ENCODE measurements at places on chromosomes 5 and 9.
A peak's percentile ranks its signal among the peaks of the same experiment; 100 is the strongest.

DNA sequence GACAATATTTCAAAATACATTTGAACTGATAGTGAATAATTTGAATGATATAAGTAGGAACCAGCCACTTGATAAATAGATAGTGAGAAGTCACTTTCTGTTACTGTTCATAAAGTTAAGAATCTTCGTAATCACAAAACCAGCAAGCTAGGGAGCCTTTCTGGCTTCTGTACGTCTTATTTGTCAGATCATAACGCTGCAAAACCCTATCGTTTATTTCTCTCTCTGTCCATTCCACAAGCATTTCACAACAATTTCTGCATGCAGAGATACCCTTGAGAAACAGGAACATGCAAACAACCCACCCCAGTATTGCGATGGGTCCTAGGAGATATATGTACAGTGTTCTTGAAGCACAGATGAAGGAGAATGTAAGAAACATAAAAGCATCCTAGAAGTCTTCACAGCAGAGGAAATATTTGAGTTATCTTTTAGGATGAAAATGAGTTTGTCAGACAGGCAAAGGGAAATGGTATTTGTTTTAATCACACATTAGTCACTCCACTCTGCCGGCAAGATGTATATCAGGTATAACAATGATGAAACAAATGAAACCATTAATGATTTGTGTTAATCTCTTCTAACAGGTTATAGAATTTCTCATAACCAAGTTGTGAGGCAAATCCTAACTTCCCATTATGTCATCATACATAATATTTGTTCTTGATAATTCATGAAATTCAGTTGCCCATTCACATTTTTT is 668.7 kb upstream of the FTMT start:
- no peak for DNase-seq

DNA sequence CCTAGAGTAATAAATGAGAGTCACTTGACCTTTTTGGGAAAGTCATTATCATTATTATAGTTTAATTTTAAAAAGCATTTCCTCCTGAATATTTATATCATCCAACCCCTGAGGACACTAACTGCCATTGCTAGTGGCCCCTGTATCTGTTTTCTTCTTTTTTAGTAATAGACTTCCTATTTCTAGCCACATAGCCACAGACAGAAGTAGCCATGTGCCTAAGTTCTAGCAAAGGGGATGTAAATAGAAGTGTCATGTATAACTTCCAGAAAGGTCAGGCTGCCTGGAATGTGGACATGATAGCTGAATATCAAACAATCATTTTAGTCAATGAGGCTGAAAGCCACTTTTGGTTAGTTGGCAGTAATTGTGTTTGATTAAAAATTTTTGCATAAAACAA is 37.5 kb upstream of the IQGAP2 start:
- DNase-seq, result no peak

- DNase-seq, result no peak
These were observed 127.1 kb downstream of the PRDM6 start for GRCh38 chr5:123215929-123216702.

- no peak for DNase-seq
These were observed 13.6 kb downstream of the LHX3 start for GRCh38 chr9:136191099-136191959.

- no peak for DNase-seq
These were observed 93.8 kb downstream of the CSNK1G3 start for GRCh38 chr5:123605822-123606221.

GRCh38 chr5:55324815-55325418 is 17.1 kb downstream of the MTREX start:
- DNase-seq, result no peak

GRCh38 chr9:137456061-137456863 is 2.9 kb downstream of the NSMF start:
- DNase-seq, result peak; percentile 18

DNA sequence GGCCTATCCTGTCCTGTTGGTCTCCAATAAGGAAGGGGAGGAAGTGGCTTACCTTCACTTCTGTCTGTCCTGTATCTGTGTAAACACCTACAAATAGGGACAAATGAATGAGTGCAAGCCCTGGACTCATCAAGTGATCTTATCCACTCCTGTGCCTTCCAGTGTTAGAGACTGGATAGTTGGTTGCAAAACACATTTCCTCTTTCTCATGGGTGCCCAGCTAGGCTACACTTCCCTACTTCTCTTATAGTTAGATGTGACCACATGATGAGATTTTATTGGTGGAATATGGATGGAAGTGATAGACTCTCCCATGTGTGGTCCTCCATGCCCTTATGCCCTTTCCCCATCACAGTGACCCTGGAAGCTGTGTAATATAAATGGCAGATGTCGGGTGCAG is 16.9 kb upstream of the PFDN1 start:
- no peak for DNase-seq

- DNase-seq, result no peak
These were observed 574 bp downstream of the SLC35A4 start for GRCh38 chr5:140565024-140565779.

DNA sequence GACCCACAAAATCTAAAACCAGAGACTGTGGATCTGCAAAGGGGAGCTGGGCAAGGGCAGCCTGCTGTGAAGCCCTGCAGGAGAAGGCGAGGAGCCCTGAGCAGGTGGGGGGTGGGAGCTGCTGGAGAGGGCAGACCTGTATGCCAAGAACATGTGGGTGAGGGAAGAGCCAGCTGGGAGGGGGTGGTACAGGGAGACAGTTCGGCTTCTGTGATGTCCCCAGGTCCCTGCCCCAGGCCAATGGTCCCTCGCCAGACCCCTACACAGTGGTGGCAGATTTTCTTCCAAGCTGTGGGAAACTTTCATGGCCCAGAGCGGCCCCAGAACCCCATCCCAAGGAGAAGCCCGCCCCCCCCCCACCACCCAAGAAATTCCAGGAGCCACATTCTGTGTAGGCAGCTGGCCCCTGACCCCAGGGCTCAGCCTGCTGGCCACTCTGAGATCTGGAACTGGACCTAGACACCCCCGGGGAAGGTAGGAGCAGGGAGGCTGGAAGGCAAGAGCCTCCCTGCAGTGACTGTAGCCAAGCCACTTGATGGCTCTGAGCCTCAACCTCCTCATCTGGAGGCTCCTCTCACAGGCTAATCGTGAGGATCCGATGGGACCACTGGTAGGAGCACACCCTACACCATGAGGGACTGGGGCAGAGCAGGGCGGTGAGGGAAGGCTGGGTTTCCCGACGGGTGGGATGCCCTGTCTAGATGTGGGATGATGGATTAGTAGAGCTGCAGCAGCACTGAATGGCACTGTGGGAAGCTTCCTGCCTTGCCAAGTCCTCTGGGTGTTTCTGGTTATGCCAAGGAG is 22.6 kb upstream of the CSF1R start:
- DNase-seq, result no peak

DNA sequence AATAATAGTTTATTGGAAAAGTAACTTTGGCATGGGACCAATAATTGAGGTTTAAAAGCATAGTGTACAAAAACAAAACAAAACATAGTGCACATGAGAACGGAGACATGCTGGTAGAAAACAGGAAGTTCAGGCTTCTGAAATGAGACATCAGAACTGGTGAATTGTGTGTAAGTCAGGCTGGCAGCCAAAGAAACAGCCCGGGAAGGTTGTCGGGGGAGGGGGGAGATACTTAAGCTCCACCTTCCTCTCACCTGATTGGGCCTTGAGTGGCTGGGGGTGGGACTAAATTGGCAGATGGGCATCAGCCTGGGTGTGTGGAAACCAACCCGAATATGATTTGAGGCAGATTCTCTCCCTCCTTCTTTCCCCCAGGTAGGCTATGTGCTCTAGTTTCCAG is 256.3 kb downstream of the SMARCA2 start:
- DNase-seq, result no peak

GRCh38 chr5:139197710-139198669 is at the start of gene SIL1:
TSS of gene SIL1 (minus strand) at chr5:139198368. CDS start at chr5:139127843, 70,525 bp downstream.
- DNase-seq, result peak; percentile 97

DNA sequence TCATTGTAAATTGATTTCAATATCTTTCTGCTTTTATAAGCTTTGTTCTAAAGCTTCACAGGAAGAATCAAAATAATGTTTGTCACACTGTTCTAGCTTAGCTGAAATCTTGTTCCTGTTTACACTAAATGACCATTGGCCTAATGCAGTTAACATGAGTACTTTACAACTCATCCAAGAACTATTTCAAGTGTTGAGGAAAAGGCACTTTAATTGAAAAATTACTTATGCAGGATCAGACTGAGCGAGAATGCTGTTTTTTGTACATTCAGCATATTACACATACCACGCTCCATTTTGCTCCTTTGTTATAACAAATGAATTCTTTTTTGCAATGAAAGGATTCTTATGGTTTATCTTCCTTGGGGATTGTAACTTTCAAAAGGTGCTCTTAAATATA is 22.4 kb upstream of the SMIM15 start:
- DNase-seq, result no peak

DNA sequence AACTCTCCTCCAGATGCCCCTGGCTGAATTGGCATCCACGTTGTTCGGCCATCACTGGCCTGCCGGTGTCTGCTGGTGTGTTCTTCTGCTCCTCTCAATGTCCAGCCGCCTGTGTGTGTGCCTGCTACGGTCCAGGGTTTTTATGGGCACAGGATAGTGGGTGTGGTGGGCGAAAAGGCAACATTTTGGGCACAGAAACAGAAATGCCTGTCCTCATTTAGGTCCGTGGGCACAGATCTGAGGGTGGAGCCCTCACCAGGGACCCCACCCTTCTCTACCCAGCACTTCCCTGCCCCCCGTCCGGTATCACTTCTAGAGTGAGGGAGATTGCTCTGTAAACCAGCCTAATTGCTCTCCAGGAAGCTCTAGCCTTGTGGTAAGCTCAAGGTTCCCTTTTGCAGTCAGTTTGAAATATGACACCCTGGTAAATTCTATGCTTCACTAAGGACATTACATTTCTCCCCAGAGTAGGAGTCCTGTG is 410.1 kb downstream of the MAT2B start:
- no peak for DNase-seq

- no peak for DNase-seq
These were observed 53.0 kb upstream of the RUSC2 start for GRCh38 chr9:35436933-35437332.

GRCh38 chr5:82107267-82107666 is 135.4 kb downstream of the ATG10 start:
- no peak for DNase-seq

DNA sequence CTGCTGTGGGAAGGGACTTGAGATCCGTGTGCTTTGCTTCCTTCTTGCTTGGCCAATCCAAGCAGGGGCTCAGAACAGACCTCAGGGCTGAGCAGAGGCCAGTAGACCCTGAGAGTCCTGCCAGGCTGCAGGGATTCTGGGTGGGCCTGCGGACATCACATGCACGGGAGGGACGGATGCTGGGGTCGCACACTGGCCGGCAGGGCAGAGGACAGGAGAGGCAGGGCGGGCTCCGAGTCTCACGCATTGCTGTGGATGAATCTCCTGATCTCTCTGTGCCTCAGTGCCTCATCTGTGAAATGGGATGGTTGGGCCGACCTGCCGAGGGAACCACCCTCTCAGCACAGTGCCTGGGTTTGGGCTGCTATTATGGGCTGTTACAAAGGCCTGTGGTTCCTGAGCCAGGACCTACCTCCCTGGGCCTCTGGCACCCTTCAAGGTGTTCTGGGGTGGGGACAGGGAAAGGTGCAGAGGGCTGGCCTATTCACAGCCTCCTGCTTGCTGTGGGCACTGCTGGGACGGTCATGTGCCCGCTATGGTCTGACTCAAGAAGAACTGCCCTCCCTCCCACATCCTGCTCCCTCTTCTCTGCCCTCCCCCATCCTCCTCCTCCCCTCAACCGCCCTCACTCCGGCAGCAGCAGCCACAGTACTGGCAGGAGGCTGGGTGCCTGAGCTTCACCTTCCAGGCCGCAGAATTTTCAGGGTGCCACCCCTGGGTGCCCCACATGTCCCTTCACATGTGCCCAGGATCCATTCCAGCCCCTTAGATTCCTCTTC is 43.3 kb downstream of the NCS1 start:
- DNase-seq, result no peak

DNA sequence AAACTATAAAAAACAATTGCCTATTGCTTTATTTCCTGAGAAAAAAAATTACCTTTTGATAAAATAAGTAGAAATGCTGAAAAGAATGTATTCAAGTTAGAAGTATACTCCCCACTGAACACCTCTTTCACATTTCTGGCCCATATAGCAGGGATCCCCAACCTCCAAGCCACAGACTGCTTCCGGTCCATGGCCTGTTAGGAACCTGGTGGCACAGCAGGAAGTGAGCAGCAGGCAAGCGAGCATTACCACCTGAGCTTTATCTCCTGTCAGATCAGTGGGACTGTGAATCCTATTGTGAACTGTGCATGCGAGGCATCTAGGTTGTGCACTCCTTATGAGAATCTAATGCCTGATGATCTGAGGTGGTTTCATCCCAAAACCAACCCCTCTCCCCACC is 563.9 kb downstream of the RAB3C start:
- no peak for DNase-seq

- no peak for DNase-seq
These were observed 619 bp upstream of the APC start for GRCh38 chr5:112737070-112737462.

DNA sequence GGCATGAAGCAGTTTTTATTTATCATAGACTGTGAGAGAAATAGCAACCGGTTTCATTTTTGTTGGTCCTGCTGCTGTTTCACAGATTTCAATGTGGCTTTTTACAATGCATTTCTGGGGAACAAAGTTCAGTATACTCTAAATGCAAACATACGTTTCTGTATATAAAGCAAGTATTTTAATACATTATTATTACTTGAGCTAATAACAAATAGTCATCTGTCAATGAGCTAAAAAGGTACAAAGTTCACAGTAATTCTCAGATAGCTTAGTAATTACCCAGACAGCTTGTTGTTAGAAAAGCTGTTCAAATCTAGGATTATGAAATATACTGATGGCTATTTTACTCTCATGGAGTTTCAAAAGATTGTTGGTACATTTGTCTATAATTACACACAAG is 50.8 kb downstream of the PBX3 start:
- no peak for DNase-seq

- DNase-seq, result no peak
These were observed 13.2 kb upstream of the KIF12 start for GRCh38 chr9:114112325-114112724.

DNA sequence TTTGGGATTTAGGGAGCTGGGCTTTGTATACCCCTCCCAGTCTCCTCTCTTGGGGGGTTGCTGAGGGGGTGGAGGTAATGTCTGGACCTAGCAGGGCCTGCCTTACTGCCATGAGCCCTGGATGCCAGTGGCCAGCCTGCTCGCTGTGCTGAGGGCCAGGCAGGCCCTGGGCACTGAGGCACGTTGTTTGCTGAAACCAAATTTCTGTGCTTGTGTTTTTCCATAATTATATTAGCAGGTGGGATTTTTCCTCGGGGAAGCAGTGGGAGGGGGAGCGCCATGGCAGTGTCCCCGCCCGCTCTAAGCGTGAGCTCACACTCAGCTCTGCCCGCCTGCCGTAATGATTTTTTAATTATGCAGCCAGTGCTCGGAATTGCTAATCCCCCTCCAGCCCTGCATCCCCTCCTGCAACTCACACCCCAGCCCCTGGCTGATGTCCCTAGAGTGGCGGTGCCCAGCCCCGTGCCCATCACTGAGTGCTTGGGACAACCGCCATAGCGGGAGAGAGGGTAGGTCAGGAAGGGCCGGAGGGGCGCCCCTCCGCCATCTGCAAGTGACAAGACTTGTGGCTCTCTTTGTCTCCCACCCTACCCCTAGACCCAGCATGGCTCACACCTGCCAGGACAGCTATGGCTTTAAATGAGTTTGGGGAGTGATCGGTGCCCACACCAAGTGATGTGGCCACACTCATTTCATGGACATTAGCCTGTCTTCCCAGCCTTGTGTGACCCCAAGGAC is 20.9 kb downstream of the CXXC5 start:
- DNase-seq, result no peak

GRCh38 chr5:154395407-154396106 is 50.2 kb upstream of the SAP30L start:
- DNase-seq, result no peak

- no peak for DNase-seq
These were observed 112.8 kb upstream of the ELL2 start for GRCh38 chr5:96074460-96074859.

- no peak for DNase-seq
These were observed 76.2 kb upstream of the PTCH1 start for GRCh38 chr9:95592931-95593330.
